ENCODE measurements at places on chromosomes 11 and 22. TPM values are rescaled to one million over a fixed set of nuclear protein-coding genes. Genes with fewer than 3 reads are reported as not detected.

Gene CNIH2
- 1.4 TPM for polyA plus RNA-seq

Gene GP1BB
- polyA plus RNA-seq = 0.20 TPM

DNA sequence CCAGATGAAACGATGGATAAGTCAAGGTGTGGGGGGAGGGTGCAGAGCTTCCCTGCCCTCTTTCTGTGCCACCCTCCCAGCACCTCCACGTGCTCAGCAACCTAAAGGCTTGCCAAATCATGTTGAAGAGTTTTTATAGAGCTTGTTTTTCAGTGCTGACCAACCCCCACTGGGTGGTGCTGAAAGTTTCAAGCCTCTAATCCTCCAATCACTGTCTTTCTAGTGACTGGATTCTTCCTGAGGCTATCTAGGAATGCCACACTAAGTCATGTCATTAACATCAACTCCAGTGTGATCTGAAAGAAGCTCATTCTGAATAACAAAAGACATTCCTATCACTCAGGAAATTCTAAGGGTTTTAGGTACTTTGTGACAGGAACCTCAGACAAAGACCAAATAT lies 382.6 kb downstream of the DYNC2H1 start:
- H3K27me3 ChIP-seq = no peaks in the 10 kb centered on the region
- H3K4me3 ChIP-seq = no peak overlapping the region
- no peak for DNase-seq
- H3K27ac ChIP-seq = no peak overlapping the region
- H3K4me1 ChIP-seq = no peaks in the 10 kb centered on the region

DNA sequence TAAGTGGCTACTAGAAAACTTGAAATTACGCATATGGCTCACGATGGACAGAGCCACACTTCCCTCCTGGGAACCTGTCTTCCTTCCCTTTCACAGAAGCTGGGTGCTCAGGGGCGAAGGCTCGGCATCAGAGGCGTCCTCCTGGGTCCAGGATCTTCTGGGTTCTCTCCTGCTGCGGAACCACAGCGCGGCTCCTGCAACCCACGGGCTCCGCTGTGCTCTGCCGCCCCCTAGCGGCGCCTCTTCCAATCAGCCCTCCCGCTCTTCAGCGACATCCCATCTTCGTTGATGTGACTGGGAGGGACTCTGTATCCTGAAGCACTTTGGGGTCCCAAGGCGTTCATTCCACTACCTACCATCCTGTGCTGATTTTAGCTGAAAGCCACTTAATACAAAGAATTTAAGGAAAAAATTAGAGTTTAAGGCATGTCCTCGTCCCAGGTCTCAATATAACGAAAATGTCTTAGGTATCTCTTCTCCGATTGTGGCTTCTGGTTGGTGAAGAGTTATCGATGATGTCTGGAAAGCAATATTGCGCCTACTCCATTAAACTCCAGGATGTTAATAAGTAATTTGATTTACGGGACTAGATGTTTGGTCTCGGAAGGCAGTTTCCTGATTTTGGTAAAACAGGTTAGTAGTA lies 14.8 kb upstream of the RPS3 start:
- H3K4me3 ChIP-seq = no peak overlapping the region
- no peaks in the 10 kb centered on the region for H3K27me3 ChIP-seq
- DNase-seq = peak; percentile 66
- peaks cover 2% of the 10 kb centered on the region for H3K4me1 ChIP-seq

Gene ST14
- not detected for polyA plus RNA-seq

DNA sequence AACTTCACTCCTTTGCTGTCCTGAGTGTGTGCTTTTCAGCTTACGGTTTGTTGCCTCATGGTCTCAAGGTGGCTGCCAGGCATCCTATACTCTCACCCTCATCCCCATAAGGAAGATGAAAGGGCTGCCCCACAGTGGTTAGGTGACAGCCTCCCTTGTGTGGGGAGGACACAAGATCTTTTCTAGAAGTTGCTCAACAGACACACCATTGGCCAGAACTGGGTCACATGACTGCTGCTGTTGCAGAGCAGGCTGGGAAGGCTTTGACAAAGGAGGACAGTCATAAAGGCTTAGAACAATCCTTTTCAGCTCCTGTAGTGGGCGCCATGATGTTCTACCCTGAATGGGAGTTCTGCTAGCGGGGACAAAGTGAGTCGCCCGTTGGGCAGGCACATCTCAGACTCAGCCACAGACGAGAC lies 69.7 kb upstream of the RASD2 start:
- no peaks in the 10 kb centered on the region for H3K27me3 ChIP-seq
- DNase-seq = peak; percentile 8
- H3K4me1 ChIP-seq = peaks cover 3% of the 10 kb centered on the region
- H3K4me3 ChIP-seq = no peak overlapping the region
- H3K36me3 ChIP-seq = no peaks in the 10 kb centered on the region

- H3K4me1 ChIP-seq = peaks cover 7% of the 10 kb centered on the region
- DNase-seq = no peak
- H3K4me3 ChIP-seq = no peak overlapping the region
- peaks cover 12% of the 10 kb centered on the region for H3K27me3 ChIP-seq
- H3K36me3 ChIP-seq = no peaks in the 10 kb centered on the region
- no peak overlapping the region for H3K27ac ChIP-seq
Measured at GRCh38 chr22:27199354-27199753, 542.0 kb downstream of the MIAT start.

DNA sequence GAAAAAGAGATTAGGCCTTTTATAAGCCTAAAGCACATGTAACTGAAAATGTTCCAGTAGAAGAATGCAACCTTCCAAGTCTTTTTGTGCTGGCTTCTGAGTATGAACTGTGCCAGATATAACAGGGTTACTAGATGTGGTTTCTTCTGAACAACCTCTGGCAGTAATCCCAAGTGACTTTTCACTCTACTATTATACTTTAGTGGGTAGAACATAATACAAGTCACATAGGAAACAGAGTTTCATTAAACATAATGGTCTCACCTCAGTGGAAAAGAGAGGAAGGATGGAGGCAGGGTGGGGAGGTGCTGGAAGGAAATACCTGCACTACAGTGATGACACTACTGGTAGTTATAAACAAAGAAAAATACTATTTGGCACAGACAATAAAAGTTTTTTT lies 81.3 kb downstream of the PHF21A start:
- no peaks in the 10 kb centered on the region for H3K4me1 ChIP-seq
- no peak overlapping the region for H3K4me3 ChIP-seq
- H3K36me3 ChIP-seq = no peaks in the 10 kb centered on the region
- H3K27me3 ChIP-seq = no peaks in the 10 kb centered on the region

Gene OR9Q1
- not detected for polyA plus RNA-seq

DNA sequence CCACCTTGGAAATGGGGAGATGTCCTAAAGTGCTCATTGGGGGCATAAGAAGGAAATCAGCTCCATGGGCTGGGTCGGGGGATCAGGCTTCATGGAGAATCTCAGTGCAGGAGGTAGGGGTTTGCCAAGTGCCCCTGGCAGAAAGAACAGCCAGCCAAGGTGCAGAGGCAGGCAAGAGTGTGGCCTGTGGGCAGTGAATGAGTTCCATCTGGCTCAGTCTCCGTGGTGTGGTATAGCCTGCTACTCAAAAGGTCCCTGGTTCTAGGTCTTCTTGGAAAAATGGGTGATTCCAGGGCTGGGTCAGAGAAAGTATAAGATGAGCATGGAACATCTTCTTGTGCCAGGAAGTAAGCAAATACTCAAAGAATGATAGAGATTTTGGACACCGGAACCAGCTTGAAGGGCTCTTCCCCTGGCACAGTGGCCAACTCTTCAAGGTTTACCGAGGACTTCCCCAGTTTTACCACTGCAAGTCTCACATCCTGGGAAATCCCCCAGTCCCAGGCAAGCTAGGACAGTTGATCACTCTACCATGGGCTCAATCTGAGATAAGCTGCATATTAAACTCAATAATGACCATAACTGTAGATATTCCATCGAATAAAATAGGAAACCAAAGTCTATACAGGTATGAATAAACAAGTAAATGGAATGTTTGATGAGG lies 10.6 kb upstream of the ARAP1 start:
- no peak overlapping the region for H3K4me3 ChIP-seq
- no peaks in the 10 kb centered on the region for H3K36me3 ChIP-seq
- H3K27me3 ChIP-seq = no peaks in the 10 kb centered on the region
- DNase-seq = no peak
- H3K27ac ChIP-seq = no peak overlapping the region
- H3K4me1 ChIP-seq = peaks cover 8% of the 10 kb centered on the region

- peaks cover 9% of the 10 kb centered on the region for H3K27me3 ChIP-seq
- DNase-seq = no peak
- H3K36me3 ChIP-seq = no peaks in the 10 kb centered on the region
- no peak overlapping the region for H3K27ac ChIP-seq
- H3K4me3 ChIP-seq = no peak overlapping the region
Measured at GRCh38 chr11:73213196-73214143, 4.6 kb upstream of the P2RY2 start.

DNA sequence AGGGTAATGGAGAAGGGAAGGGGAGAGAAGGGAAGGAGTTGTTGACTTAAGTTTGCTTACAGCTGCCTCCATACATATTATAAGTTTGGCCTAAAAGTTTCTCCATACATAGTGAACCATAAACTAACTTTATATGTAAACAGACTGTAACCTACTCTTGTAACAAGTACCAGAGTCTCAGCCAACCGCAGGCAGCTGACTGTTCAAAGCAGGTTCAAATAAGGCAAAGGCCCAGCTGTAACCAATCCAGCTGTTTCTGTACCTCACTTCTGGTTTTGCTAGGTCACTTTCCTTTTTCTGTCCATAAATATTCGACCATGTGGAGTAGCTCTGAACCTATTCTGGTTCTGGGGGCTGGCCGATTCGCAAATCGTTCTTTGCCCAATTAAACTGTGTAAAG lies 591.2 kb downstream of the INSC start:
- no peaks in the 10 kb centered on the region for H3K27me3 ChIP-seq

Gene STT3A
- polyA plus RNA-seq = 375 TPM

Gene CCDC87
- polyA plus RNA-seq = 0.11 TPM

DNA sequence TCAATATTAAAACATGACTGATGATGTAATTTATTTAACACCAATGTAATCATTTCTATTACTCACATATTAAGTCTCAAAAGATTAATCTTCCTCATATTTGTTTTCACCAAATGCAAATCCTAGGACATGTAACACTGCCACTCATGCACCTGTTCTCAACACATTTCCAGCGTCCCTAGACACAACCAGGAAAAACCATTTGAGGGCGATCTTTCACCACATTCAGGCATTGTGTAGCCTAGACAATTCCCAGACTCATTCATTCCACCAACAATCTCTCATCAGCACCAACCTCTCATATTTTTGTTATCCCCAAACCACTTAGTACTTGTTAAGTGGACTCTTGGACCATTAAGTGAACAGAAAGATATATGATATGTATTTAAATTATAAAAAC lies 66.1 kb downstream of the SLC36A4 start:
- H3K27me3 ChIP-seq = no peaks in the 10 kb centered on the region
- H3K4me1 ChIP-seq = peaks cover 2% of the 10 kb centered on the region
- DNase-seq = no peak
- no peak overlapping the region for H3K4me3 ChIP-seq

DNA sequence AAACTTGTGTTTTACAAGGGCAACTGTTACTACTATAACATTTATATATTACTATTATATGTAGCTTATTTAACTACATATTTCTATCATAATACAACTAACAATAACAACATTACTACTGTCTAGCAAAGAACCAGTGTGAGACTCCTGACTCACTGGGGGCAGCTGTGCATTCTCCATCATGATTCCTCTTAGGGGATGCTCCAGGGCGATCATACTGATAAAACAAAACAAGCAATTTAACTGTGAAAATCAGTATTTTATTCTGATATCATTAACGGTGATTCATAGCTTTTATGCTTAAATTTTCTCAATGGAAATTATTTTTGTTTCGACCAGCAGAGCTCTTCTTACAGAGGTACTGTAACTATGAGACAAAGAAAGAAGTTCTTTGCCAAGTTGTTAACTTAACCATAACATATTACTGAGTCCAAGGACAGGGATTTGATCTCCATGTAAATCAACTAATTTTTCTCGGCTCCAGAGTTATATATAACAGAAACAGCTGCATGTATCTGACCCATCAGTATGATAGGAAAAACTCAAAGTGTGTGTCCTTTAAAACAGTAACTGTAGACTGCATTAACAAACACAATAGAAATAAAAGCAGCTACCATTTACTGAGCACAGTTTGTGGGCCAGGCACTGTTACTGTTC lies 24.8 kb upstream of the FNBP4 start:
- no peaks in the 10 kb centered on the region for H3K27me3 ChIP-seq
- peaks cover 2% of the 10 kb centered on the region for H3K4me1 ChIP-seq
- no peak overlapping the region for H3K4me3 ChIP-seq
- no peak overlapping the region for H3K27ac ChIP-seq
- peaks cover 6% of the 10 kb centered on the region for H3K36me3 ChIP-seq

- no peak for DNase-seq
- H3K4me1 ChIP-seq = peaks cover 13% of the 10 kb centered on the region
- no peak overlapping the region for H3K4me3 ChIP-seq
- H3K36me3 ChIP-seq = no peaks in the 10 kb centered on the region
- H3K27ac ChIP-seq = no peak overlapping the region
Measured at GRCh38 chr11:86715611-86716010, 43.2 kb upstream of the ME3 start.

DNA sequence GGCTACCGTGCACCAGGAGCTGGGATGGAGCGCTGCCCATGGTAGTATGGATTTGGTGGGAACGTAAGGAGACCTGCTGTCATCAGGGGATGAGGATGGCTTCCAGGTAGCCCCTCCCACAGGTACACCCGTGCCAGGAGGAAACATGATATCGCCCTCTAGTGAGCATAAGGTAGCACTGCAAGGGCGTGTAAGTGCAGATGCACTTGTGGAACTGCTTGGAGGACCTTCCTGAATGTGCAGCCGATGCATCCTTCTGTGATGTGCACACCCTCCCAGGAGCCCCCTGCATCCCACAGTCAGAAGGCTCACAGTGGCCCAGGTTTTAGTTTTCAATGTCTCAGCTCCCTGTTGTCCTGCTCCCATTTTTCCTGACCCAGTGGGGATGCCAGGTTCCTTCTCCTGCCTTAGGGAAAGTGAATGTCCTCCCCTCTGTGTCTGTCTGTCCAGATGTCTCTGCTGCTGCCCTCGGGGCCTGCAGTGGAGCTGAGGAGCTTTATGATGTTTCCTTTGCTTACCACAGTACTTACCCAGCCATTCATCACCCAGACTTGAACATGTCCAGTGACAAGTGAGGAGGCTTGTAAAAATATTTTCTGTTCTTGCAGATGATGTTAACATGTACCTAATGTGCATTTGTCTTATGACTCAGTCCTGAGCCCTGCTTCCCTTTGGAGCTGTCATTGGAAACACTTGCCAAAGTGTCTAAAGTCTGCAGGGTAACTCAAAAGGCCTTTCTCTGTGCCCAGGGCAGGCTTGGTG lies 49.2 kb downstream of the DBX1 start:
- DNase-seq = peak; percentile 85
- peaks cover 31% of the 10 kb centered on the region for H3K4me1 ChIP-seq
- H3K4me3 ChIP-seq = no peak overlapping the region
- peak overlapping the region; percentile 88 for H3K27ac ChIP-seq

GRCh38 chr11:28730336-28730735 lies 622.1 kb downstream of the METTL15 start:
- H3K27me3 ChIP-seq = no peaks in the 10 kb centered on the region
- no peak overlapping the region for H3K27ac ChIP-seq
- no peaks in the 10 kb centered on the region for H3K4me1 ChIP-seq
- H3K4me3 ChIP-seq = no peak overlapping the region

Data from fibroblast of lung (primary cell).